ENCODE measurements at places on chromosomes 16 and 17.
A peak's percentile ranks its signal among the peaks of the same experiment; 100 is the strongest.

GRCh38 chr16:50941681-50942080, 199.8 kb downstream of the CYLD start:
- DNase-seq, result no peak

- no peak for DNase-seq
Measured at GRCh38 chr17:39156491-39156890, 5.1 kb upstream of the PLXDC1 start.

GRCh38 chr17:29614349-29615047, 8.2 kb downstream of the CORO6 start:
- DNase-seq, result no peak

GRCh38 chr16:82699711-82700495, 73.1 kb downstream of the CDH13 start:
- DNase-seq, result no peak

- DNase-seq, result peak; percentile 36
Measured at GRCh38 chr17:81285179-81285878, 9.8 kb downstream of the SLC38A10 start.

- no peak for DNase-seq
Measured at GRCh38 chr17:80937462-80938381, 53.9 kb upstream of the CHMP6 start.

DNA sequence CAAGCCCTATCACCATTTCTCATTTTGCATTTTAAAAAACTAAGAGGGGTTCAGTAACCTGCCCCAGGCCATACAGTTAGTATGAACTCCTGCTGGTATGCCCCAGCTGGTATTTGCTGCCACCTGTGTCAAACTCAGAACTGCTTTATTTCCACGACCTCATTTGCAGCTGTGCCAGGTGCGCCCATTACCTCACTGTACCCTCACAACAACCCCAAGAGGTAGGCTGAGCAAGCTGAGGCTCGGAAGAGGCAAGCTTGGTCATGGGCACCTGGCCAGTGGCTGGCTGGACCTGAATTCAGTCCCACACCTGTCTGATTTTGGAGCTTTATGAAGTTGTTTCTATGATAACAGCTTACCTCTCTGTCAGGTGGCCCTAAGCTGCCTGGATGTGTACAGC, 7.6 kb downstream of the EPN2 start:
- DNase-seq, result no peak

All from effector memory CD4-positive, alpha-beta T cell (primary cell).